A549 treated with CpdA at 1 μM for 4 hours (cell line): ENCODE measurements at places on chromosomes 16 and 17. TPM values are rescaled to one million over a fixed set of nuclear protein-coding genes. Genes with fewer than 3 reads are reported as not detected.

GSDMA gene
- total RNA-seq, result not detected in 5 replicates

ARL17B gene
- 4.8 to 7.8 TPM (median 7.0 TPM) in 5 replicates for total RNA-seq

QPRT gene
- 0.46 to 1.8 TPM (median 0.94 TPM) in 5 replicates for total RNA-seq

EPOP gene
- total RNA-seq, result 11.2 to 15.0 TPM (median 14.6 TPM) in 5 replicates

HS3ST4 gene
- total RNA-seq, result not detected in 5 replicates

KRT17 gene
- 0.77 to 1.2 TPM (median 1.1 TPM) in 5 replicates for total RNA-seq

EVPLL gene
- not detected in 5 replicates for total RNA-seq

CNGB1 gene
- 0.07 to 0.38 TPM (median 0.12 TPM) in 5 replicates for total RNA-seq

SHBG gene
- total RNA-seq, result 0.68 to 1.0 TPM (median 0.73 TPM) in 5 replicates
